ENCODE measurements at places on chromosomes 3 and 15.

GRCh38 chr3:171257251-171258203, 202.7 kb downstream of the TNIK start:
- DNase-seq = no peak

DNA sequence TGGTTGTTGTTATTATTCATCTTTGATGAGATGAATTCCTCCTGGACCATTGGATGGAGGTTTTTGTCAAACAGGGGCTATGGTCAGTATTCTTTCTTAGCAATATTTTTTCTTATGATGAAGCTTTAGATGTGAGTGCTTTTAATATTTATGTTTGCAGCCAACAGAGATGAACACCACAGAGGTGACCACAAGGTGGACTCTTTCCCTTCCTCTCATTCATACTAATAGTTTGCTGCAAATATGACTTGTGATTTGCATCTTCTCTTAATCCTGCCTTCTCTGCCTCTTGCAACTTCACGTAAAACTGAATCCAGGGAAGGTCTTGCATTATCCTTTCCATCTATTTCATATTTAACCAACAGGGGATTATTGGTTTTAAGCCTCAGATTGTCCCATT, 473.1 kb upstream of the UBE2E2 start:
- no peak for DNase-seq

DNA sequence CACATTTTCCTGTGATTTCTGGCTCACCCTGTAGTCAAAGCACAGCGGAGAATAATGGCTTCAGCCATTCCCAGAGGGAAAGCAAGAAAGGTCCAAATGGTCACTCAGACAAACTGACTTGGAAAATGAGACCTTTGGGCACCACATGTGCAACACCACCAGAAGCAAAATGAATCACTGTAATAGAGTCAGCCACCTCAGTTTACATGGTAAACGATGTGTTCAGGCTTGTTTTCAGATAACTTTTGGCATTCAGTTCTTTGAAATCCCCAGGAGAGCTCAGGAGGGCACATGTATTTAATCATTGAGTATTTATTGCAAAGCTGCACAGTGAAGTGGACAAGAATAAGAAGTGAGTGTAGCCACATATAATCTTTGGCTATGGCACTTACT, 38.4 kb upstream of the ALCAM start:
- DNase-seq = no peak

DNA sequence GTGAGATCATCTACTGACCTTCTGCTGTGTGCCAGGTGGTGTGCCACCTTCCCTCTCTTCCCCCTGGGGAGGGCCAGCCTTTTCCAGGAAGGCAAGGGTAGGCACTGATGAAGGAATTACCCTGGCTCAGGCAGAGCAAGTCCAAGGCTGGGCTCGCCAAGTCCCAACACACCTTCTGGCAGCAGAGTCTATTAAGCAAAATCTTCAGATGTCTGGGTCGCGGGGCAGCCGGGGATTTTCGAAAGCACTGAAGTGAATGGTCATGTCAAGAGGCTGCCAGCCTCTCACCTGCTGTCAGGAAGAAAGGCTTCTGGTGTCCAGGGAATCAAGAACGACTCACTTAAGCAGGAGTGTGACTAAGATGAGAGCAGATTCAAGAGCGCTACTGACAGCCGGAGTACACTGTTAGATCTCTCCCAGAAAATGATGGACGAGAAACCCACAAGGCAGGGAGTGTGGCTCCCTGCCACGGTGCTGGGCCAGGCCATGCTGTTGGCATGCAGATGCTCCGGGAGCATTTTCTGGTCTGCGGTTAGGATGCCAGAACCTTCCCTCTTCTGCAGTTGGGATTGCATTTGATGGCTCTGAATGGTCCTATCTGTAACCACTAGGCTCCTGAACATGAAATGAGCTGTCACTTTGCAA, 479.8 kb downstream of the SHQ1 start:
- no peak for DNase-seq

GRCh38 chr3:24495326-24495994, 810 bp upstream of the THRB start:
- DNase-seq = no peak

- DNase-seq = no peak
Observed at GRCh38 chr3:58965865-58966264, 84.0 kb downstream of the CFAP20DC start.

All from activated CD4-positive, alpha-beta T cell treated with anti-CD3 and anti-CD28 coated beads, Interleukin-2, amount 50 U/mL, for 24 hours (primary cell).